ENCODE measurements at places on chromosomes 3 and 15.

GRCh38 chr15:62631076-62631724 is 411.3 kb upstream of the TPM1 start:
- H3K27ac ChIP-seq: no peak overlapping the region
- no peaks in the 10 kb centered on the region for H3K36me3 ChIP-seq
- no peak for DNase-seq
- no peaks in the 10 kb centered on the region for H3K27me3 ChIP-seq

GRCh38 chr3:14288177-14288788 is 109.7 kb downstream of the LSM3 start:
- no peaks in the 10 kb centered on the region for H3K4me1 ChIP-seq
- no peak overlapping the region for H3K4me3 ChIP-seq
- H3K36me3 ChIP-seq: no peaks in the 10 kb centered on the region
- no peaks in the 10 kb centered on the region for H3K27me3 ChIP-seq

GRCh38 chr3:145678401-145678800 is 482.6 kb downstream of the PLOD2 start:
- H3K4me3 ChIP-seq: no peak overlapping the region
- no peaks in the 10 kb centered on the region for H3K27me3 ChIP-seq

DNA sequence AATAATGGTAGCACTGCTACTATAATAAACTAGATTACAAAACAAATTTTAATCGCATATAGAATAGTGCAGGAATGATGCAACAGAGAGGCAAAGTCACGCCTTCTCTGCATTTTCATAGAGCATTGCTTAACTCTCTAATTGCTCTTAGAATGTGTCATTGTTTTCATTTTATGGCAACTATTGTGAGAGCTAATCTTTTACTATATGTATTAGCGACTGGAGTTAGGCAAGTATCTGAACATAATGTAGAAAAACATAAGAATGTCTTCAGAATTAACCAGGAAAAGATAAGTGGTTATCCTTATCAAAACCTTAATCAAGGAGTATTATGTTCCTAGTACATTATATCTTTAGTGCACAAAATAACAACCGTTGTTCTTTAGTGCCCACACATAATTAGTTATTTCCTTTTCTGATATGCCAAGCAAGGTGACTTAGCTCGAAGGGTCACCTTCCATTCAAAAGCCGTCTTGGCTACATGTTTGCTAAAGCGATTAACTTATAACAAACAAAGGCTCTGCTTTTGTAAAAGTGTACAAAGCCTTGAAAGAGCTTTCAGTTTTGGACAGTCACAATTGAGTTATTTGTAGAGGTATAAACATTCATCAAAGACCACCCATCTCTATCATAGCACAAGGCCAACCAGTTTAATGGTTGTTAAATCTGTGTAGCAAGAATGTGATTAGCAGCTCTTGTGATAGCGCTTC is 1328.9 kb downstream of the ROBO2 start:
- H3K27me3 ChIP-seq: no peaks in the 10 kb centered on the region
- H3K36me3 ChIP-seq: no peaks in the 10 kb centered on the region
- DNase-seq: no peak
- no peaks in the 10 kb centered on the region for H3K4me1 ChIP-seq
- no peak overlapping the region for H3K4me3 ChIP-seq

GRCh38 chr15:71651750-71652186 is 158.6 kb upstream of the NR2E3 start:
- no peaks in the 10 kb centered on the region for H3K36me3 ChIP-seq
- H3K4me3 ChIP-seq: no peak overlapping the region
- peak; percentile 59 for DNase-seq
- peak overlapping the region; percentile 33 for H3K27ac ChIP-seq

- H3K27me3 ChIP-seq: no peaks in the 10 kb centered on the region
- no peak overlapping the region for H3K27ac ChIP-seq
- no peak for DNase-seq
- H3K4me3 ChIP-seq: no peak overlapping the region
These were observed 796.8 kb downstream of the AGBL1 start for GRCh38 chr15:86876387-86876944.

- peaks cover 11% of the 10 kb centered on the region for H3K4me1 ChIP-seq
- no peaks in the 10 kb centered on the region for H3K36me3 ChIP-seq
- H3K27me3 ChIP-seq: no peaks in the 10 kb centered on the region
- no peak for DNase-seq
- H3K4me3 ChIP-seq: no peak overlapping the region
These were observed 21.9 kb downstream of the FSTL1 start for GRCh38 chr3:120428924-120429323.

DNA sequence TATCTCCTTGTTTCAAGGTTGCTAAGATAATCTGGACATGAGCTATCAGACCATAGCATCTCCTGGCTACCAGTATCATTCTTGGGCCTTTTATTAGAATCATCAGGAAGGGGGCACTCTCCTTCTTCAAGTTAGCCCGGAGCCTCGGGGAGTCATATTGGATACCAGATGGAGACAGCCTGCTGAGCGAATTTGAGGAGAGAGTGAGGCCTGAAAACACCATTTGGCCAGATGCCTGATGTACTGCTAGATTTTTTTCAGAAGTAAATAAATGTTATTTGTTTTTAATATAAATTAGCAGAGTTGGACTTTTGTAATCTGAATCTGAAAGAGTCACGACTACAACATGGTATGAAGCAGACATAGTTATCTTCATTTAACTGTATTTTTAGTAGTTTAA is 848.6 kb downstream of the IGSF11 start:
- no peak overlapping the region for H3K4me3 ChIP-seq
- H3K27me3 ChIP-seq: no peaks in the 10 kb centered on the region
- H3K4me1 ChIP-seq: no peaks in the 10 kb centered on the region

DNA sequence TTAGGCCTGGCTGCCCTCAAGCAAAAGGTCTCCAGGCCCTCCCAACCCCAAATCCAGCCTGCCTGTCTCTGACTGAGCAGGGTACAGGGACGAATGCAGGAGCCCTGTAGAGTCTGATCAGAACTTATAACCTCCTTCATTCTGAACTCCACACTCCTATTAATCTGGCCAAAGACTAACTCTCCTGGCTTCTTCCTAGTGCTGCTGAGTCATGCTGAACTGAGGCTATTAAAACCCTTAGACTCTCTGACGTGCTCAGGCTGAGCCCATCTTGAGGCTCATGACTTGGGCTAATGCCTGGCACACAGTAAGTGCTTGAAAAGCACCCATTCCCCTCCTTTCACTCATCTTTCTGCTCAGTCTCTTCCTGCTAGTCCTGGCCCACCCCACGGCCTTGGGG is 81.9 kb downstream of the NUP210 start:
- no peaks in the 10 kb centered on the region for H3K4me1 ChIP-seq
- H3K36me3 ChIP-seq: no peaks in the 10 kb centered on the region
- H3K4me3 ChIP-seq: no peak overlapping the region
- no peaks in the 10 kb centered on the region for H3K27me3 ChIP-seq
- H3K27ac ChIP-seq: no peak overlapping the region

DNA sequence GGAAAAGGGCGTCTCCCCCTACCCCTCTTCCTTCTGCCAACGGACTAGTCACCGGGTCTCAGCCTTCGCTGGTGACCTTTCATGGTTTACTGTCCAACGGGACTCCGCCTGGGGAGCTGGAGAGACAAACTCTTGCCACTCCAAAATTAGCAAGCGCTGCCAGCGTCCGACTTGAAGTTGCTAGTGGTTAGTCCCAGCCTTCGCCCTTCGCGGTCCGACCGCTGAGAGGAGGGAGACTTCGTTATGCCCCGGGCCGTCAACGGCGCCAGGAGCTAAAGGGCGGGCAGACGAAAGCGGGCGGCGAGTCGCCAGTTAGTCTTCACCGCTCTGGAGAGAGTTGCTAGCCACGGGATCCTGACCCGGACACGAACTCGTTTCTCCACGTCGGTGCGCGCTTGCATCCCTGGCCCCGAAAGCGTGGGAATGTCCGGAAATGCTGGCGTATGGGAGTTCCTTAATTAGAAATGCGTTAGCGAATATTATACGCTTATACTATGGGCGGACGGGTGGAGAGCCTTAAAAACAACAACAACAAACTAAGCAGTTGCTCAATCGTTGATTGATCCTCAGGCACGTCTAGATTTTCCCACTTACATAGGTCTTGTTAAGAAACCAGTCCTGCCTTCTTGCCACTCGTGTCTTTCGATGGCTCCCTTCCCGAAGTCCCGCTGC is 716 bp downstream of the SMC4 start:
- H3K36me3 ChIP-seq: no peaks in the 10 kb centered on the region
- peak overlapping the region; percentile 61 for H3K4me3 ChIP-seq
- H3K27ac ChIP-seq: peak overlapping the region; percentile 92
- no peaks in the 10 kb centered on the region for H3K4me1 ChIP-seq
- no peaks in the 10 kb centered on the region for H3K27me3 ChIP-seq

GRCh38 chr3:14453876-14454638 is 51.7 kb downstream of the SLC6A6 start:
- no peak overlapping the region for H3K4me3 ChIP-seq
- H3K36me3 ChIP-seq: no peaks in the 10 kb centered on the region
- H3K27ac ChIP-seq: peak overlapping the region; percentile 38
- H3K4me1 ChIP-seq: peaks cover 8% of the 10 kb centered on the region

DNA sequence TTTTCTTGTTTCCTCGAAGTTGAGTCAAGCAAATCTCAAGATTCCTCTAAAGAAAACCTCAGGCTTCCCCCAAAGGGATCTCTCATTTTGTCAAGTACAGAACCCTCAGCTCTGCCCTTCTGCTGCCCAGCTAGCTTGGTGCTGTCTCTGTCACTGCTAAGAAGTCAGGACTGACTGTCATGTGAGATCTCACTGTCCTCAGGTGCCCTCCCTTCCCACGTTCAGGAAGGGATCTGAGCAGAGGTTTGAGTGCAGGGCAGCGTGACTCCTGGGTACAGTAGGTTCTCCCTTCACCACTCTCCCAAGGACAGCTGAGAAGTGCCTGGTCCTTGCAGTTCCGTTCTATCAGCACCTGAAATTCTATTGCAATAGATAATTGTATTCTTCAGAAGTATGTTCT is 229.7 kb downstream of the SLCO3A1 start:
- no peak overlapping the region for H3K4me3 ChIP-seq
- H3K27me3 ChIP-seq: no peaks in the 10 kb centered on the region
- no peaks in the 10 kb centered on the region for H3K4me1 ChIP-seq
- H3K27ac ChIP-seq: no peak overlapping the region

DNA sequence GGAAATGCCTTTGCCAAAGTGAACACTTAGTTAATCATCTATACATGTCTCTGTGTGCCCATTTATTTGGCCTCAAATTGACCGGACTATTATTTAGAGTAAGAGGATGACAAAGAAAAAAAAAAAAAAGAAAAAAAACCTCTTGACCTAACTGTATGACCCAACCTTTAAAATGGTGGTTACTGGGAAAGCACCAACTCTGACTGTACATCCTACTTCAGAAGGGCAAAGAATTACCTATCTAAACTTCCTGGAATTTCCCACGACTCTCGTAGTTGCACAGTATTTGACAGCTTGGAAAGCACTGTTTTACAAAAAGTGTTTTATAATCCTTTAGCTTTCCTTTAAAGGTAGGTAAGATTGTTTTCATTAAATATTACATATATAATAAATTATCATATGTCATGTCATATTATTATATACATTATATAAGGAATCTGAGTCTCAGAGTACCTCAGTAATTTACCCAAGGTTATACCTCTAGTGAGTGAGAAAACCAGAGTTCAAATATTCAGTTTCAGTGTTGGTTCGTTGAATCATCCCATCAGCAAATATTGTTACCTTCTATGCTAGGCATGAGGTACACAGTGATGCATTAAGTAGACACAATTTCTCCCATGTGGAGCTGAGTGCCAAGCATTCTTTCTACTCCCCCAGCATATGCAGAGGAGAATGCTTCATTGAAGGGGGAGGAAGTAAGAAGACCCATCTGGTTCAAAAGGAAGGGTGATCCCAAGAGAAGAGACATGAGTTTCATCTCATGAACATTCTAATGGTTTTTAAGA is 5.0 kb downstream of the BCL2A1 start:
- H3K36me3 ChIP-seq: no peaks in the 10 kb centered on the region
- H3K27ac ChIP-seq: no peak overlapping the region
- H3K4me3 ChIP-seq: no peak overlapping the region
- no peaks in the 10 kb centered on the region for H3K4me1 ChIP-seq
- no peaks in the 10 kb centered on the region for H3K27me3 ChIP-seq

DNA sequence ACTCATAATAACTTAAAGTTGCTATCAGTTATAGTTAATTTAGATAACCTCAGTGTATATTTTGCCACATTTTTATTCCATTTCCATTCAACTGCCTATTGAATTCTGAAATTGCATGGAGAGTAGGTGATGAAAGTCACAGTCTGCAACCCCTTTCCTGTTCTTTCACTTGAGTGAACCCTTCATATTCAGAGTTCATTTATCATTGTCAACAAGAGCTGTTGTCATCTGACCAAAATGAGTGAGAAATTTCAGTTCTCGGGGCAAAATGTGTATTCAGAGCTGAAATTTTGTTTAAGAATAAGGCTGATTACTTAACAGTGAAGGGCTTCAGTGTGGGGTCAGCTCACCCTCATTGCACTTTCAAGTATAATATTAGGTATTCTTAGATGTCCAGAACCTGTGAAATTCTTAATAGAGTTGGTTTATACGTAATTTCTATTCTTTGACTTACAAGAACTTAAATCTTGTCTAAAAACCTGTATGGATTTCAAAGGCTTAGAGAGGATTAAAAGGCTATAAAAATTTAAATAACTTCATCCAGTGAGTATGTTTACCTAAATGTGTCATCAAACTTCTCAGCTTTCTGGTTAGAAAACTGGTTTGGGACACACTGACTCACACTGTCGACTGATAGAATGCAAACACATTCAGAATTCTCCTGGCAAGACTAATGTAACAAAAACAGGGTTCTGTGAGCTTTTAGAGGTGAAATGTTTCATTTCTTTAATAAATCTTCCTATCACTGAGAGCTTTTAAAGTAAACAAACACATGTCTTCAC is 92.2 kb downstream of the CMSS1 start:
- no peak overlapping the region for H3K4me3 ChIP-seq
- H3K36me3 ChIP-seq: no peaks in the 10 kb centered on the region
- H3K4me1 ChIP-seq: no peaks in the 10 kb centered on the region
- no peaks in the 10 kb centered on the region for H3K27me3 ChIP-seq
- DNase-seq: no peak

GRCh38 chr3:181974198-181974597 is 262.5 kb downstream of the SOX2 start:
- H3K36me3 ChIP-seq: no peaks in the 10 kb centered on the region
- H3K27ac ChIP-seq: no peak overlapping the region
- no peak overlapping the region for H3K4me3 ChIP-seq
- no peaks in the 10 kb centered on the region for H3K4me1 ChIP-seq
- H3K27me3 ChIP-seq: no peaks in the 10 kb centered on the region
- peak; percentile 5 for DNase-seq

All from prostate gland (tissue), 2 donors.